ENCODE measurements at places on chromosomes 7 and 10.

DNA sequence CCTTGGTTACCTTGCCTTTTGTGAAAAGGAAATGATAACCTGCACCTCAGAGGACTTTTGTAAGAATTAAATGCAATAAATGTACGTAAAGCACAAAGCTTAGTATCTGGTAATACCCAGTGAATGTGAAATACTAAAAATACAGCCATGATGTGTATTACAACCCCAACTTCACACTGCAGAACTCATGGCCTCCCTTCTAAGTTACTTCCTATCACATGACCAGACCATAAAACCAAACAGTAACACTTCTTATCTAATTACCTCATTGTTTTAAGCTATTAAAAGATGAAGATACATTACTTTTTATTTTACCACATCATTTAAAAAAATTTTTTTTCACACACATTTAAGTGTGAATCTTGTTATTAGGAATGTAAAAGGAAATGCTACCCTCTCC is 29.0 kb downstream of the VPS41 start:
- no peak for DNase-seq

DNA sequence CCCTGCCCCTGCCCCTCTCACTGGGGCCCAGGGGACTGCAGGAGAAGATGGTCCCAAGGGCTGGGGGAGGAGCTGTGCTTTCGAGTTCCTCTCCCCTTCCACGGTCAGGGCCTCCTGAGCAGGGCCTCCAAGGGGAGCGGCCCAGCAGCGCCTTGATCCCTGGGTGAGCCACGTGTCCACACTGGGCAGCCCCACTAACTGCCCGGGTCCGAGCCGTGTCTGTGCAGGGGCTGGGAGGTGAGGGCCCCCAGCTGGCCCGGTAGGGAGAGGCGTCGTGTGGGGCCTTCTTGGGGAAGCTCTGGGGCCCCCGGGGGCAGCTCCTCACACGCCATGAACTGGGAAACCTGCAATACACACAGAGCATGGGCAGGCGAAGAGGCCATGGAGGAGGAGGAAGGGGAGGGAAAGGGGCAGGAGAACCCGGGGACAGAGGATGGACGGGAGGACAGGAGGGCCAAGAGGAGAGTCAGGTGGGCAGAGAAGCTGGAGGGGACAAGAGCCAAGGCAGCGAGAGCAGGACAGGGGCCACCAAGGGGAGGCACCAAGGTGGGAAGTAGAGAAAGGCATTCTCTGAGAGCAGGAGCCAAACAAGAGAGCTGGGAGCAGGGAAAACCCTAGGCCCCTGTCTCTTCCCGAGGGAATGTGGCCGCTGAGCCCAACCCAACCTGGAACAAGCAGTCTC is 32.8 kb downstream of the KCNH2 start:
- no peak for DNase-seq

DNA sequence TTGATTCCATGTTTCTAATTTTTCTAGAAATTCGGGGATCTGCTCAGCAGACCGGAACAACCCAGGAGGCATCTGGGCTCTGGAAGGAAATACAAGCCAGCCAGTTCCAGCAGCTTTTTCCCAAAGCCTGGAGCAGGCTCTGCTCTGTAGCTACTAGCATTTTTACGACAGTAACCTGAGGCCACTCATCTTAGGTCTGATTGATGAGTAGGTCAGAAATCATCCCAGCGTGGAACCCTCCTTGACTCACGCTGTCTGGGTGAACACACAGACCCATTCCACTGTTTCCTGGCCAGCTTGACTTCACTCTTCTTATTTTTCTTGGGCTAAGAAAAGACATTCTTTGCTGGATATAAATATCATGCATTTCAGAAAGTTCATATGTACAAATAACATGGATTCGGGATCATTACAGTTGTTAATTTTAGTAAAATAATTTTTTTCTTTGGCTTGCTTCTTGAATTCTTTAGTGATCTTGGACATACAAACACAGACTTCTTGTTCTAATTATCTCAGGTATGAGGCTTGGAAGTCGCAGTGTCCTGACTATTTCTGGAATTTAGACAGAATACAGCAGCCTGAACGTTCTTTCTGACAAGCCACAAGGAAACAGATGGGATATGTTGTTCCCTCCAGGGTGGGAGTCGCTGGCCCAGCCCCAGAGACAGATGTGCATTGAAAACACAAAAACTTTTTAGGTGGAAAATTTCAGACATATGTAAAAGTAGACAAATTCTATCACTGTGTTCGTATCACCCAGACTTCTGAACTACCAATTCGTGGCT is 54.6 kb upstream of the PITRM1 start:
- peak; percentile 75 for DNase-seq

DNA sequence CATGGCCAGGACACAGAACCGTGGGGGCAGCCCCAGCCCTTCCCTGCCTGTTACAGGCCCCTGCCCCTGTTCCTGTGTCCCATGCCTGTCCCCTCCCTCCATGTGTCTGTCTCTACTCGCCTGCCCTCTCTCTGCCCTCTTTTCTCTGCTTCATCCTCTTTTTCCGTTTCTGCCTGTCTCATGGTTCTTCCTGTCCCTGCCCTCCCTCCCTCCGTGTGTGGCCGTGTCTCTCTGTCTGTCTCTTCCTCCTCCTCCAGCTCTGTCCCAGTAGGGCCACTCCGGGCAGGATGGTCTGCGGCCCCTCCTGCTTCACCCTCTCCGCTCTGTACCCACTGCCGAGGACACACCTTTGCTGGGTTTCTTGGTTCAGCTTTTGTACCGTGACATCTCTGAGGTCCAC is 137.4 kb downstream of the FAM53B start:
- DNase-seq, result no peak

DNA sequence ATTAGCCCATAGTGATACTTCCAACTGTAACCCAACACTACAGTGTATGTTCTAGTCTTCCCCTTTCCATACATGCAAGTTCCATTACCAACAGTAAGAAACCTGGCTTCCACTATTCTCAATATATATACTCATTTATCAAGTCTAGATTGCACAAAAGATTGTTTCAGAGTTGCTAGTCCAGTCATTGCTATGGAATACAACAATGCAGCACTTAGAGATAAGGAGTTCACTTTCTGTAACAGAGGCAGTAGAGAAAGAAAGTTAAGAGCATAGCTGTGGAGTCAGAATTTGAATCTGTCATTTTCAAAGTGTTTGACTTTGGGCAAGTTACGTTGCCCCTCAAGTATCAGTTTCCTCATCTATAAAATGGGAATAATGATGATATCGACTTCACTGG is 90.1 kb downstream of the RTKN2 start:
- DNase-seq, result no peak

- DNase-seq, result no peak
Observed at GRCh38 chr10:124688889-124689670, 55.1 kb downstream of the FAM53B start.

- peak; percentile 79 for DNase-seq
Observed at GRCh38 chr10:35447693-35448407, 111.5 kb downstream of the CCNY start.

DNA sequence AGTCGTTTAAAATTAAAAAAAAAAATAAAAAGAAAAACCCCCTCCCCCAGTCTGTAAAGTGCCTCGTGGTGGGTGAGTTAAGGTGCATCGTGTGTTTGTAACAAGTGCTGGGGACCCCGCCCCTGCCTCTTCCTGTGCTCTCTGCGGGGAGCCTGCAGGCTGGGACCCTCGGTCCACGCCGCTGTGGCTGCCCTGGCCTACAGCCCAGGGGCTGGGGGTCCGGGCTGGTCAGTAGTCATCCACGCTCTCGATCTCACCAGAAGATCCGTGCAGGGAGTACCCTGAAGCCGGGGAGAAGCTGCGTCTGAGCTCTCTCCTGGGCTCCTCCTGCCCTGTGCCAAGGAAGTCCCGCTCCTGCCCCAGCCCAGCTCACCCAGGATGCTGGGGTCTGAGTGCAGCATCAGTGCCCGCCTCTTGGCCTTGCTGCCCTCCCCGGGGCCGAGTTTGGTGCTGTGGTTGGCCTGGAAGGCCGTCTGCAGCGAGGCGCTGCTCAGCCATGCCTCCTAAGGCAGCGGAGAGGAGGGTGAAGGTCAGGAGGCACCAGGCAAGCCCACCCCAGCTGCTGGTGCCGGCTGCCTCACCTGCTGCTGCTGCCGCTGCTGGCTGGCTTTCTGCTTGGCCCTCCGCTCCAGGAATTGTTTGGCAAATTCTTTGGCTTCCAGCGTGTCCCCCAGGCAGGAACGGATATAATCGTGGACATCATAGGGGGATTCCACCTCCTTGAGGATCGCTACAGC is 8.1 kb downstream of the GNB2 start:
- no peak for DNase-seq

DNA sequence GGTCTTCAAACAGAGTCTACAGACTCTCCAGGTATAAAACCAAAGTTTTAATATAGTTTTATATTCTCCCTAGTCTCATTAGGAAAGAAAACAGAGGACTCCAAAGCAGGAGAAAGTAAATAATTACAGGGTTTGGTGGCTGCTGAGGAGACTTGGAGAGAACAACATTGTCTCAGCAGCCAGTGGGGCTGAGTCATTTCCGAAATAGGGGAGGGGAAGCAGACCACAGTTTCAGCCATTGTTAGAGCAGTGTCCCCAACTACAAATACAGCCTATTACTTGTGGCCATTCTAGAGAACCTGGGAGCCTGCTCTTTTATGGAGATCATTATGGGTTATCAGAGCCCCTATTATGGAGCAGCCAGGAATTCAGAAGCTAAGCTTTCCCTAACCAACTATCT is 44.2 kb upstream of the A1CF start:
- DNase-seq, result peak; percentile 6

GRCh38 chr10:85618841-85619240 is 747.8 kb downstream of the GRID1 start:
- DNase-seq, result no peak

- peak; percentile 43 for DNase-seq
Observed at GRCh38 chr10:89283025-89283935, 18.6 kb upstream of the IFIT2 start.

- DNase-seq, result no peak
Observed at GRCh38 chr10:17005621-17006566, 123.7 kb downstream of the CUBN start.

GRCh38 chr10:48556713-48557112 is 48.2 kb downstream of the ARHGAP22 start:
- DNase-seq, result no peak

- peak; percentile 43 for DNase-seq
Observed at GRCh38 chr10:21675157-21675796, 141.2 kb downstream of the MLLT10 start.

GRCh38 chr10:125565046-125565445 is 117.9 kb downstream of the TEX36 start:
- no peak for DNase-seq

DNA sequence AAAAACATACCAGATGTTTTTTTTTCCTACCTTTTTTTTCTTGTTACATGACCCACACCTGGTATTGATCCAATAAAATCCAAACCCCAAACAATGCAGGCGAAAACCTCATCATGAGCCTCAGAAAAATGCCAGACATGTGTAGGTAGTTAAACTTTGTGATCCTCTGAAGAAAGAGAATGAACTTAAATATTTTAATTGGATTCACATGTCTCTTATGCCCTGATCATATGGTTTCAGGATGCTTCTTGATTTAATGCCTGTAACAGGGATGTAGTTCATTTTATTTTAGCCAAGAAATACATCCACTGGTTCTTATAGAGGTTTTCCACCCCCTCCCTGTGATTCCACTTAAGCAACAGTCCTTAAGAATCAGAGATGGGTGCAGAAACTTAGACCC is 451.6 kb downstream of the TYW1 start:
- no peak for DNase-seq

DNA sequence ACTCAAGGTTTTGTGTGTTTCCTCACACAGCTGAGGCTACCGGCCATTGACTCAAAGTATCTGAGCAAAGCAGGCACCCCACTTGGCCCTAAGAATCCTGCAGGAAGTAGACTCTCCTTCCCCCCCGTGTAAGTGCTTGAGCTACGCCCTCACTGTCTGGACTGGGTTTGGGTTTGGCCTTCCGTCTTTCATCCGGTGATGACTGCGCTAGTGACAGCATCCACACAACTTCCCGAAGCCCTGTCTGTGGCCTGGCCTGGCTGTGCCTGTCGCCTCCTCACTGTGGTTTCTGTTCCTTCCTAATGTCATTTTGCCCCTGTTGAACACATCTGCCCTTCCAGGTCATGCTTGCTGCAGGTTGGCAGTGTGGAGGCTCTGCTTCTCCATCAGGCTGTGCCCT is 14.5 kb downstream of the C7orf57 start:
- no peak for DNase-seq

- DNase-seq, result peak; percentile 69
Observed at GRCh38 chr7:100556541-100556940, 17.2 kb downstream of the SAP25 start.

- DNase-seq, result no peak
Observed at GRCh38 chr7:53015463-53015862, 20.0 kb upstream of the POM121L12 start.

DNA sequence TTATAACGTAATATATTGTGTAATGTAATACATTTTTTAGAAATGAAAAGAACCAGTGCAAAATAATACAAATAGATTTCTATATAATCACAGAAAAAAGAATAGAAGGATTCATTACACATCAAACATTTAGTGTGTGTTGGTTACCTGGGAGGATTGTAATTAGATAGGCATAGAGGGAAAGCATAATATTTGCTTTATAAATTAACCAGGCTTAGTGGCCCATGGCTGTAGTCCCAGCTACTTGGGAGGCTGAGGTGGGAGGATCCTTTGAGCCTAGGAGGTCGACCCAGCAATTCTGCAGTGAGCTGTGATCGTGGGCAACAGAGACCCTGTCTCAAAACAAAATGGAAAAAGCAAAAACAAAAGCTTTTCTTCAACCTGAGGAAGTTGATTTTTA is 5.0 kb upstream of the CNOT4 start:
- no peak for DNase-seq

DNA sequence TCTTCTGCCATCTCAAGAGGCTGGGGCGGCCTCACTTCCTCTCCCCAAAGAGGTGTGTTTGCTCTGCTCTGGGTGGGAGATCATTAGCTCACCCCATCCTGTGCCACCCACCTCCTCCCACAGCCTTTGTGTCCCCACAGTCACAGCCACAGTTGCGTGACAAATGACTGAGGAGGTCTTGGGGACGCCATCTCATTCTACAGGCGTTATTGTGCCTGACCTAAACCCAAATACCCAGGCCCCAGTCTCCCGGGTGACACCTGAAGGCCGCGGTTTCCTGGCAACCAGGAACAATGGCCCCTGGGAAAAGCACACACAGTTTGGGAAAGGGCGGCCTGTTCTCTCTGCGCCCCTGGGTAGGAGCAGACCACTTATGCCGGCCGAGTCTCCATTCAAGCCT is 51.6 kb downstream of the SLIT1 start:
- no peak for DNase-seq
